Esophagus squamous epithelium (tissue), 5 donors: ENCODE measurements at places on chromosomes 4 and X.

DNA sequence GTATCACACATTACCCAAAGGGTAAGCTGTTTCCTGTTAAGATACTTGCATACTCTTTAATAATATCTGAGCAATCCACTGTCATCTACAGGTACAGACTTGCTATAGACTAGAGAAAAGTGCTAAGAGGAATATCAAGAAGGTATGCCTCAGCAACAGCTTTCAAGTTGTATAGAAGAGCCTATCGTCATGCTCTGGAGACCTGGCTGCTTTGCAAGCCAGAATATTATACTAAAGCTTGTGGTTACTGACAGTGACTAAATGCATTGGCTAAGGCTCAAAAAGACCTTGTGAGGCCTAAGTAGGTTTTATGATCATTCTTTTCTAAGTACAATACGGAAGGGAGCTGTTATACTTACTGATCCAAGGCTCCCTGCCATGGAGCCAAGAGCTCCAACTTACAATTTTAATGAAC lies 11.3 kb downstream of the LAMP2 start:
- no peak for DNase-seq

- no peak for DNase-seq
Measured at GRCh38 chrX:153786669-153787068, 5.8 kb downstream of the SRPK3 start.

DNA sequence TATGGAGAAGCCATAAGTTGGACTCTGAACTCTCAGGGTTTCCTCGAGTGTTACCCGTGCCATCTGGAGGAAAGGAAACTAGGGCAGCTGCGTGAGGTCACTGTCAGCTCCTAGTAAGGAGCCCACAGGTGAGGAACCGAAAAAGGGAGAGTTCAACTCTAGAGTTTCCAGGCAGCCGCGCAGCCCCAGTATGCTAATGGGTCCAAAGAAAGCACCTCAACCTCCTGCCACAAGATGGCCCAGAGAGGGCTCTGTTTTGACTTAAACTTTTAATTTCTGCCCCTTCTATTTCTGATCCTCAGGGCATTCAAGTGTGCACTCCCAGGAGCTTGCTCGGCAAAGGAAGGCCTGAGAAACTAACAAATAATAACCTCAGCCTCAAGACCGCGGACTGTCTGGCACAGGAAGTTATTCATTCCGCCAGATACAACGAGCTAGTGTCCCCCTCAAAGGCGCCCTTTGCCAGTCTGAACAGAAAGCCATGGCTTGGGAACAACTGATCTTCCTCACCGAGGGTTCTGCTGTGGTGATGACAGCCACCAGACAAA lies 13.9 kb downstream of the SCARB2 start:
- DNase-seq = no peak

GRCh38 chr4:80079255-80079923 lies 6.4 kb upstream of the ANTXR2 start:
- DNase-seq = no peak

- no peak for DNase-seq
Measured at GRCh38 chr4:183241322-183241640, 78.8 kb downstream of the CLDN22 start.

- no peak for DNase-seq
Measured at GRCh38 chr4:93828995-93829819, 654 bp downstream of the ATOH1 start.

DNA sequence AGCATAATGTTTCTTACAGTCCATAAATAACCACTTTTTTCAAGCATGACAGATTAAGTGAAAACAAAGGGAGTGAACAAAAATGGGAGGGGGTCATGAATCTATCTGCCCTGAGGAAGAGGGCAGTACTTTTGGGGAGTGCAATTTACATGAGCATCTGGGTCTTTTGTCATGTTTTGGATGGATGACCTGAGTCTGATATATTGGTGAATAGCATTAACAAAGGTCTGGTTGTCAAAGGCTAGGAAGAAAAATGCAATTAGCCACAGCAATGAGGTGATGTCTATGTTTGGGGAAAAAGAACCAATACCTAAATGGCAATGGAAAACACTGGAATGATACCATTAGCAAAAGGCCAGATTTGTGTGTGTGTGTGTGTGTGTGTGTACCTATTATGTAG lies 15.1 kb upstream of the MAD2L1 start:
- DNase-seq = no peak
